ENCODE measurements at places on chromosomes 16 and 17.

DNA sequence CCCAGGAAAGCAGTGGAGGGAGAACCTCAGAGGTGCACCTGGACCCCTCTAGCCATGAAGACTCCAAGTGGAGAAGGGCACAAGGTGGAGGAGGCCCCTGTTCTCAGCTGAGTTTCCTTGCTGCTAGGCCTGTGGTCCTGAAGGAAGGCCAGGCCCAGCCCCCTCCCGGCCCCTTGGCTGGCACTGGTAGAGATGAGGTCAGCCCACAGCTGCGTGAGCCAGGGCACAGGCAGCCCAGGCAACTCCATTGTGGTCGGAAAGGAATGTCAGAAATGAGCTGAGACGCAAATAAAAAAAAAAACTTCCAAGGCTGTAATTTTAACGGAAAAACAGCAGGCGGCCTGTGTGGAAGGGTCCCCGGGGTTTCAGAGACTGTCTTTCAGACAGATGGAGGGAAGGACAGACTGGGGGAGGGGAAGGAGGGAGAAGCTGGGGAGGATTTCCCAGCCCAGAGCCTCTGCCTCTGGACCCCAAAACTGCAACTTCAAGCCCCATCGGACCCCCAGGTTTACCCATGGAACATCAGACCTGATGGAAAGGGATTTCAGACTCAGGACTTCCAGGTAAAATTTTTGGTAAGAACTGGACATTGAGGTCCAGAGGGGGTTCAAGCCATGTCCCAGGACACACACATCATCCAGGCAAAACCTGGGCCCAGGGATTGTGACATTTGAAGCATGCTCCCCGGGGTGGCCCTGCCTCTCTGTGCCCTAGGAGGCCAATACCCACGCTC is 25.6 kb upstream of the MRPS23 start:
- DNase-seq: peak; percentile 40

DNA sequence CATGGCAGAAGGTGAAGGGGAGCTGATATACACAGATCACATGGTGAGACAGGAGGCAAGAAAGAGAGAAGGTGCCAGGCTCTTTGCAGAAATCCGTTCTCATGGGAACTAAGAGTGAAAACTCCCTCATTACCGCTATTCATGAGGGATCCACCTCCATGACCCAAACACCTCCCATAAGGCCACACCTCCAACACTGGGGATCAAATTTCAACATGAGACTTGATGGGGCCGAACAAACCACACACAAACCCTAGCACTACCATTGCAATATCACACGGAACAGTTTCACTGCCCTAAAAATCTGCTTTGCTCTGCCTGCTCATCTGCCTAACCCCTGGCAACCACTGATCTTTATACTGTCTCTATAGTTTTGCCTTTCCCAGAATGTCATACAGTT is 34.8 kb downstream of the C17orf67 start:
- no peak for DNase-seq

GRCh38 chr17:30229012-30229411 is 6.5 kb downstream of the SLC6A4 start:
- no peak for DNase-seq

DNA sequence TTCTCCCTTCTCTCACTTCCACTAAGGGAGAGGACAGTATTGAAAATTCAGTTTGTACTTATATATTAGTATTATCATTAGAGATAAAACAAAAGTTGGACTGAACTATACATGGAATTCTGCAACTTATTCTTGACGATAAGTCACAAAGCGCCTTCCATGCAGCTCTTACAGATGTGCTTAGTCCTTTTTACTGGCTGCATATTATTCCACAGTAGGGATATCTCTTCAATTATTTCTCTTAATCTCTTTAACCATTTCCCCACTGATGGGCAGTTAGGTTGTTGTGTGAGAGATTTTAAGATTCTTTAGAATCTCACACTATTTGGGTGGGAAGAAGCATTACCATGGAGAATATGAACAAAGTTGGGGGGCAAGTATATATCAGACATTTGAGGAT is 32.0 kb downstream of the PMFBP1 start:
- no peak for DNase-seq

DNA sequence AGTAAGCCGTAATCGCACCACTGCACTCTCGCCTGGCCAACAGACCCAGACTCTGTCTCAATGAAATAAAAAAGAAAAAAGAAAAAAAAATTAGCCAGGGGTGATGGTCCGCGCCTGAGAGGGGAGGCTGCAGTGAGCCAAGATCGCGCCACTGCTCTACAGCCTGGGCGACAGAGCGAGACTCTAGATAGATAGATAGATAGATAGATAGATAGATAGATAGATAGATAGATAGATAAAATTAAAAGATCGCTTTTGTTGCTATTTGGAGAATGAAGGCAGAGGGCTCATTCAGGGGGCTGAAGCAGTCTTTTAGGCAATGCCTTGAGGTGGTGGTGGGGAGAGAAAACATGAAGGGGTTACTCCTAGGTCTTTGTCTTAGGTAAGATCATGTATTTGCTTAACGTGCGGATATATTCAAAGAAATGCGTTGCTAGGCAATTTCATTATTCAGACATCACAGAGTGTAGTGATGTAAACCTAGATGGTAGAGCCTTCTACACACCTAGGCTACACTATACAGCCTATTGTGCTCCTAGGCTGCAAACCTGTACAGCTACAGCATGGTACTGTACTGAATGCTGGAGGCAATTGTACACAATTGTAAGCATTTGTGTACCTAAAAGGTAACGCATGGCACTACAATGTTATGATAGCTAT is 4.3 kb upstream of the HES7 start:
- DNase-seq: no peak

DNA sequence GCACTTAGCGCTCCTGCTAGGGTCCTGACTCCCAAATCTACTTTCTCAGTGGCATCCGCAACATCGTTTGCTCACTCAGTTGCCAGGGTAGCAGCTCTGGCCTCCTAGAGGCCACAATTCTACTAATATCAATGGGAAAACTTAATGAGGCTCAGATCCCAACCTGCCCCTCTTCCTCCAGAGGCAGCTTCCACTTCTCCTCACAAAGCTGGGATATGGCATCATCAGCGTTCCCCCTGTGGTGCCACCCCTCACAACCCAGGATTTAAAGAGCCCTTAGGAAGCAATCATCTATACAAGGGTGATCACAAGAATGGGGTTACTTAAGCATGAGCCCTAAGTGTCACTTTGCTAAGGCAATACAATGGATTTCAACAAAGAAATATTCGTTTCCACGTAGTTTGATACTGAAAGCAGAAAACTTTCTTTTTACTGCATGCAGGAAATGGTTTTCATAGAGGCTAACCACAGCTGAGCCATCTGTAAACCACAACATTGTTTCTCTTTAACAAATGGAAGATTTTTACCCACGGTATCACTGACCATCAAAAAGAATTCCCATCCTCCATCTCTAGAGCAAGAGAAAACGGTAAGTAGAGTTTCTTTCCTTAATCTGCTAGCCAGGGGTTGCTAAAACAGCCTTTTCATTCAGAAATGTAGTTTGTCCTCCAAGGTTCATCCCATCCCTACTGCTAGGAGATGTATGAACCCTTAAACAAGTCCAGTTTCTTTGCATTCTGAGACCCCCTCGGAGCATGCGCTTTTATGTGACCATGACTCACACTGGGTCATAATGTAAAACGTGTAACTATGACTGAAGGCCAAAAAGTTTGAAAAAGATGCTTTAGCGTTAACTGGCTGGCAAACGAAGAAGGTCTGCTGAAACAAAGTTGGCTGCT is 68.3 kb upstream of the BCAR1 start:
- no peak for DNase-seq

- DNase-seq: no peak
These were observed 57.8 kb upstream of the CIBAR2 start for GRCh38 chr16:85170066-85170491.

DNA sequence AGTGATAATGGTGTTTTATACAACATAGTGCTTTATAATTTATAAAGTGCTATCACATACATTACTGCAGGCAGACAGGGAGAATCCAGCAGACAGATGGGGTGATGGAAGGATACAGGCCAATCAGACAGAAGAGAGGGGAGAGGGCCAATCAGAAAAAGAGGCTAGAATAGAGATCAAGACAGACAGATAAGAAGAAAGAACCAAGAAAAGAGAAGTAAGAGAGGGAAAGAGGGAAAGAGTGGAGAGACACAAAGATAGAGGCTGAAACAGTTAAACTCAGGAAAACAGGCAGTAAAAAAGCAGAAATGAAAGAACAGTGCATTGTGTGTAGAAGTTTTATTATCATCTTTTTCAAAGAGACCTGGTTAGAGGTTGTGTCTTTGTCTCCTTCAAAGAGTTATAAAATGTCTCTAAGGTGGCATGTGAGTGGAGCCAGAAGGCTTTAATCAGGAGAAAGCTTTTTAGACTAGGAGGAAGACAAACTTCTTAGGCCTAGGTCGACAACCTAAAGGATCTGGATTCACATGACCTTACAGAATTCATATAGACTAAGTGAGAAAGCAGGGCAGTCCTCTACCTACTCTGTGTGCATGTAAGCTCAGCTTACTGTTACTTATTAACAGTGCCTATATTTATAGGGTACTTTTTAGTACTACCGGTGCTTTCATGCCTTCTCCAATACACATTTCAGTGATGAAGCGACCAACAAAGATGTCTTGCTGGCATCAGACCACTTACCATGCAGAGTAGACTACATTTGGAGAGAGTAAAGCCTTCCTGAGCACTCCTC is 8.3 kb upstream of the CHD3 start:
- no peak for DNase-seq

- DNase-seq: no peak
These were observed 57.2 kb downstream of the ZNF778 start for GRCh38 chr16:89274561-89275283.

DNA sequence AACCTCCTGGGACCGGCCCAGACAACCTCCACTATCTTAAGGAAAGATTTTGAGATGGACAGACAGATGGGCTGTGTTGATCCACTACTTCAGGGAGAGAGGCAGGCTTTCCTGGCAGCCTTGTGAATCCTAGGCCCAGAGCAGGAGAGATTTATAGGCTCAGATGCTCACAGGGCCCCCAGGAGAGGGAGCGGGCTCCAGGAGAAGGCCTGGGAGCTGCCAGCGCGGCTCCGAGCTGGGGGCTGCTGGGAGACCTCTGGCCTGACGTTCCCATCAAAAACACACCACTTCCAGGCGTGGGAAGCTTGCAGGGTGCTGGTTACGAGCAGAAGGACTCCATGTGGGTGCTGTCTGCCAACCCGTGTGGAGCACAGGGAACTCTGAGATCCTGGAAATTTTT is 53.2 kb downstream of the MYH11 start:
- DNase-seq: no peak

DNA sequence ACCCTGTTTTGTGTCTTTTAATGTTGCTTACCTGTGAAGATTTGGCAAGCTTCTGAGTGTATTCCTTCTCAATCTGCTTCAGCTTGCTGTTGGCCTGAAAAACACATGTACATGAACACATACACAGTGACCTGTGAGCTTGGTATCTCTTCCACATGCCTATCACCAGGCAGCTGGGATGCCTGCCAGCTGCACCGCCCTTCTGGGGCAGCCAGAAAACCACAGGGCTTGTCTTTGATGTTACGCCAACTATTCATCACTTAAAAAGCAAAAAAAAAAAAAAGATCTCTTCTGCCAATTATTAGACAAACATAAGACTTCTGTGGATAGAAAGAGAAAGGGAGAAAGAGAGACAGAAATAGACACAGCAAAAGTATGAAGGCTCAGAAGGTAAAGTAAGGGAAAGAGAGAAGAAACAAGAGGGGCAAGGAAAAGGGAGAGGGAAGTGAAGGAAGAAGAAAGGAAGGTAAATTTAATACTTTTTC is 189.2 kb upstream of the AXIN2 start:
- DNase-seq: peak; percentile 82

DNA sequence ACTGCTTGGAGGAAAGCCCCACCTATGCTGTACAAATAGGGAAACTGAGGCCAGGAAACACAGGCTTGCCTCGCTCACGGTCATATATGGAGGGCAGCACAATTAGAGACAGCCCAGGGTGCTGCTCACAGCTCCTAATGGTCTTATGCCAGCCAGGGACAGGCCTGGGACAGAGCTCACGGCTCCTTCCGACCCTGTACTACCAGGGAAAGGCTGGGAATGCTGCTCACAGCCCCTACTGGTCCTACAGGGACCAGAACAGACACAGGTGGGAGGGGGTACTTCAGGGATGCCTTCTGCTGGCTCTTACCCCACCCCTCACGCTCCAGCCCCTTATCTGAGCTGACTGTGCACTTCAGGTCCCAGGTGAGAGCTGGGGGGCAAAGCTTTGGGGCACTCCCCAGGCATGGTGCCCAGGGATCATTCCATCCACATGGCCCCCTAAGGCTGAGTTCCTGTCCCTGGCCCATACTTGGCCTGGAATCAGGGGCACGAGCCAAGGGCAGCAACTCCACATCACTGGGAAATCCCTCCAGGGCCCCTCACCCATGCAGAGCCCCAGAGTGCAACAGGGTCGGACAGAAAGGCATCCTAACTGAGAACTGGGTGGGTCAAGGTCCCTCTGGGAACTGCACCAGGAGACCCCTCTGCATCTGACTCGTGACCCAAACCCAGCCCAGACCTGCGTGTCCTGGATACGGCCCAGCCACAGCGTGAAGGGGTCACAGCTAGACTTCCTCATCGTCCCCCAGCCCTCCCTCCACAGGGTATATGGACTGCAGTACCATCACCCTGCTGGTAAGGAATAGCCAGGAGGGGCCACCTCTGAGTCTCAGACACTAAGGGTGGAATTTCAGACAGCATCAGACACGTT is 5.9 kb downstream of the RHBDF1 start:
- no peak for DNase-seq

GRCh38 chr17:83100853-83101391 is 21.5 kb downstream of the METRNL start:
- DNase-seq: peak; percentile 64

GRCh38 chr16:24428756-24429155 is 110.6 kb upstream of the RBBP6 start:
- no peak for DNase-seq

- DNase-seq: no peak
These were observed 379.8 kb downstream of the CNTNAP4 start for GRCh38 chr16:76656994-76657393.

- no peak for DNase-seq
These were observed 8.6 kb downstream of the KRT40 start for GRCh38 chr17:40975516-40975915.

GRCh38 chr17:79832218-79833109 is 6.8 kb downstream of the CBX4 start:
- DNase-seq: no peak

- no peak for DNase-seq
These were observed 2.2 kb upstream of the PELP1 start for GRCh38 chr17:4706121-4706520.

DNA sequence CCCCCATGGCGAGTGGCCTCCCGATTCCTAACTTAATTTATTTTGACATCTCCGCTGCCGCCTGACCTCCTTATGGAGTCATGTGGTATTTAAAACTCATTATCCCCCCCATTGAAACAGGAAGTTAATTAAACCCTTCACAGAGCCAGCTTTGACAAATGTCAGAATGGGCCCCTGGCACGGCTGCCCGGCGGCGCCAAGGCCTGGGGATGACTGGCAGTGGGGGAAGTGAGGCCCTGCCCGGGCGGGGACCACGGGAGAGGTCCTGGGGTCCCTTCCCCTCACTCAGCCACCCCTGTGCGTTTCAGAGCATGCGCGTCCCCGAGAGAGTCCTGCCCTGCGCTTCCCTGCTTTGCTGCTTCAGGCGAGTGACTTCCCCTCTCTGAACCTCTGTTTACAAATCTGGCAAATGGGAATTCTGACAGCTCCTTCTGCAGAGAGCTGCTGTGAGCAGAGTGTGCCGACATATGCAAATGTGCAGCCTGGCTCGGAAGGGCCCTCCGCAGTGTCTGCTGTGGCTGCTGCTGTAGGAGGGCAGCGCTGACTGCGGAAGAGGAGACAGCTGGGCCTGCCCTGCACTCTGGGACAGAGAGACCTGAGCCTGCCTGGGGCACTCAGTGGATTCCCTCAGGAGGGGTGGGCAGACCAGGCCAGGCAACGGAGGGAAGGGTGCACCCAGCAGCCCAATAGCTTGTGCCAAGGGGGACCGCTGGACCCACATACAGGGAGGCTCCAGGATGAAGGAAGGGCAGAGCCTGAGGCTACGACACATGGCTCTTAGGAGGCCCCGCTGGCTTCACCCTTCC is 4.4 kb upstream of the ZFPM1 start:
- DNase-seq: no peak

Data from NCI-H1105 treated with DMSO at 0.1 percent for 48 hours (cell line).